Jurkat, Clone E6-1 (cell line): ENCODE measurements at places on chromosomes 5 and 9.
A peak's percentile ranks its signal among the peaks of the same experiment; 100 is the strongest.

GRCh38 chr5:112485934-112486355 is 66.9 kb upstream of the EPB41L4A start:
- no peak for DNase-seq

DNA sequence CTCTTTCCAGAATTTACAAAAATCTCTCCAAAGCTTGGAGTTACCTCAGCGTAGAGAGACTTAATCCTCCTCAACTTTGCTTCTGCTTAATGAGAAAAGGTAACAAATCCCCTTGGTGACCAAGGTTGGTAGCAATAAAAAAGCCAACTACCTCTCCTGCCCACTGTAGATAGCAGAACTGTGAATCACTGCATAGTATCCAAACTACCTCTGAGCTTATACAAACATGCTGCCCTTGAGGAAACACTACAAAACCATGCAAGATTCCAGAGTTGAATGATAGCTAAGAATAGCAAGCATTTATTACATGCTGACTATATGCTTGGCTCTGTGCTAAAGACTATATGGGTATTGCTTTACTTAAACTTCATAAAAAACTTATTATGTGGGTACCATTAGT is 2.8 kb upstream of the ADAMTS12 start:
- DNase-seq: no peak

DNA sequence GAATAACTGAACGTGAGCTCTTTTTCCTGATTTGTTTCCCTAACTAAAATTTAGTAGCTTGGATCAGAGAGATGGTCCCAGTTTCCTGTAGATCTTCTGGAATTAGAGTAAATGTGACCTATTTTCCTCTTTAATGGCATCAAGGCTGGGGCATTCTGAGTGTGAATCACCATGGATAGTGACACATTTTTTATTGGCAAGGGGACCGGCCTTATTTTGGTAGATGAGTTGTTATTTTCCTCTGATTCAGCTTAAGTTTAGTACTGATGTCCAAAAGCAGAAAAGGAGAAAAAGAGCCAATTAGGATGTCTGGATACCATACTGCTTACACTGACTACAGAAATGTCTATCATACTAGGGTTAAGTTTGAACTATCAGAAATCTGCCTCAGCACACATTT is 68.1 kb downstream of the RNF38 start:
- no peak for DNase-seq

GRCh38 chr5:93665648-93666047 is 75.8 kb downstream of the POU5F2 start:
- no peak for DNase-seq

- DNase-seq: no peak
These were observed 34.4 kb downstream of the SRD5A1 start for GRCh38 chr5:6667648-6668047.

DNA sequence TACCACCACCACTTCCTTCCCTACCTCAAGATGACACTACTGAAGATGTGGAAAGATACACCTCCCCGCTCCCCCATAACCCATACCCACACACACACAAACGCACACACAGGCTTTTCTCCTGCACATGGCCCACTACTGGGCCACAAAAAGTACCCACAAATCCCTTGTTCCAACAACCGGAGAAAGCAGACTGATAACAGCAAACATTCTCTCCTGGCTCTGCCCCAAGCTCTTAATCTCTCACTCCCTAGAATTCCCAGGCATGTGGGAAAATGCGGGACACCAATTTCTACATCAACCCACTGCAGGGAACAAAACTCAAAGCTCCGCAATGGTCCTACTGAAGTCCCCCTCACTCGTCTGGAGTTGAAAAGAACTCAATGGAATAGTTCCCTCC is 611.0 kb upstream of the KLF4 start:
- DNase-seq: peak; percentile 12

- no peak for DNase-seq
These were observed 154.8 kb downstream of the GADD45G start for GRCh38 chr9:89759572-89759971.

DNA sequence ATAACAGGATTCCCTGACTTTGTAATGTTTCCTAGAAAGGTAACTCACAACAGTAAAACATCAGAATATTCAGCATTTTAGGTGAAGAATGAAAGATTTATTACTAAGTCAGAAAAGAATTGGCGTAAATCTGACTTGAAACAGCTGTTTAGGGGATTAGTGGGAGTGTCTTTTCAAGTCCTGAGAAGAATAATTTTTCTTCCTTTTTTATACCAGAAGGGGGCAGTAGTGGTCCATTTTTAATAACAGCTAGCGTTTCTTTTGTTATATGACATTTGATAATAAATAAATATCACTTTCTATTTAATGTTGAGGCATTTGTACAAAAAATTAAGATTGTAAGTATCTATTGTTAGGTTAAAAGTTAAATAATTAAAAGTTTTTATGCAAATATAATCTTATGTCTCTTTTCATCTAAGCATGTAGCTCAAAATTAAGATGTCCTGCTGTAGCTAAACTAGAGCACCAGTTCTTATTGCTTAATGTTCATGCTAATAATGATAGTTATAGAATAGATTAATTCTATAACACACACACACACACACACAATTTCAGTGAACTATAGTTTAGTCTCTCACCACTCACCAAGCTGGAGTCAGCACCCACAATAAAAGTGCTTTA is 258.7 kb upstream of the ARRDC3 start:
- peak; percentile 41 for DNase-seq
